ENCODE measurements at places on chromosomes 2 and 18.

GRCh38 chr2:176405477-176405876 is 136.2 kb downstream of the MTX2 start:
- DNase-seq: no peak

DNA sequence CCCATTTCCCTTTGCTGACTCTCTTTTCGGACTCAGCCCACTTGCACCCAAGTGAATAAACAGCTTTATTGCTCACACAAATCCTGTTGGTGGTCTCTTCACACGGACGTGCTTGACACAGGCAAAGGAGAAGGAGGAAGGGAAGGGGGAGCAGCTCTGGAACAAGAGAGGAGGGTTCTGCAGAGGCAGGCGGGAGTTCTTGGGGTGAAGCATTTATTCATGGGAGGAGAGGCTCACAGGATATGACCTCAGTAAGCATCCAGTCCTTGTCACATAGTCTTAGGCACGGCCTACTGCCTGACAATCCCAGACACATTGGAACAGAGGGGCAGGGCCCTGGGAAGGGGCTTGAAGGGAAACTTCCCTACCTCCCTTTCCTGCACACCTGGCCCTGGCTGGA is 171.7 kb upstream of the HS6ST1 start:
- no peak for DNase-seq

DNA sequence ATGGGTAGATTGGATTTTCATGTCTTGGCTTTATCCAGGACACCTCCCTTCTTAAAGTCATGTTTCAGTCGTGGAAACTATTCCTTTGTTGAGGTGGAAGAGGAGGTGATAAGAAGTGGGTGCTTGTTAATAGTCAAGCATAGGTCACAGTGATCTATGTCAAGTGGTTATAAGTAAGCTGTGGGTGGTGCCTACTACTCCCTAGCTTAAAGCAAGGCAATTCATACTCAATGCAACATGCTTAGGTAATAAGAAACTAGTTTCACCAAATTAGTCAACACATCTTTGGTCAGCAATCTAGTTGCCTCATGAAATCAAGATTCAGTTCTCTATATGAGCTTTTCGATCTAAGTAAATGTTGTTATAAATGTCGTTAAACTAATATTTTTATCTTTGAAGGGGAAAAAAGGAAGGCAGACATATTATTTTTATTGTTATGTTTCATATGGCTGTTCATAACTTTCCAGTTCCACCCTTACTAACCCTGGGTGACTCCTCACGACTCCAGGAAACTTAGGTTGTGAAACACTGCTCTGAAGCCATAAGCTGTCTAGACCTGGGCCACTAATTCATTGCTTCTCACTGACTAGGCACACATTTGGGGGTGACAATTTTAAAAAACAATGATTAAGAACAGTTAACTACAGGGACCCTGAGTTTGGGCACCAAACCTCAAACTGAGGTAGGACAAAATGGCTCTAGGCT is 5.8 kb upstream of the ABCB11 start:
- no peak for DNase-seq

DNA sequence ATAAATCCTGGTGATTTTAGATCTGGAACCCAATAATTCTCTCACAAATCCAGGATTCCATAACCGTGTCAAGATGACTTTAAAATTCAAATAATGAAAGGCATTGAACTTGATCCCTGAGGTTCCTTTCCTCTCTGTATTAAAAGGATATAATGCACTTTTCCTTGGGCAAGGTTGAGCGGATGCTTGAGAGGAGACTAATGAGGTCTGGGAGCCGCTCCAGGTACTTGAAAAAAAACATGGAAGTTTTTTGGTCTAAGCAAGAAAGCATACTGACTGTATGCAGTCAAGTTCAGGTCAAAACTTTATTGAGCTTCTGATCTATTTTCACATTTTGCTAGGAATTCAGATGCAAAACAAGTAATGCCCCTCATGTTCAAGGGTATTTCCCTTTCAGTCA is 318.5 kb downstream of the RAD51AP2 start:
- DNase-seq: no peak

GRCh38 chr2:48419884-48420511 is 110.0 kb upstream of the STON1 start:
- DNase-seq: no peak

GRCh38 chr2:196131384-196131937 is 39.9 kb downstream of the STK17B start:
- no peak for DNase-seq

- no peak for DNase-seq
Measured at GRCh38 chr2:47310801-47311560, 92.0 kb upstream of the MSH2 start.

DNA sequence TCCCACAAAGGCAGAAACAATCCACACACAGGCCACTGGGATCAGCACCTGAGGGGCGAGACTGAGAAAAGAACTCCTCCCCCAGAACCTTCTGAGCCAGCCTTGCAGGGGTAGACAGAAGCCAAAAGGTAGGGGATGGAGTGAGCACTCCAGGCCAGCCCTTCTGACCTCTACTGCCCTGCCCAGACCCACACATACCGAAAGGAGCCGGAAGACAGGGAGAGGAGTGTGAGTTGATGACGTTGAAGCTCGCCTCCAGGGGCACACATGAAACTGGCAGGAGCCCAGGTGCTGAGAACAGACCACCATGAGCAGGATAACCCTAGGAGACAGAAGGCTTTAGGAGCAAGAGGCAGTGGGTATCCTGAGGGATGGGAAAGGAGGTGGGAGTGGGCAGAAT is 1.8 kb downstream of the SLC23A3 start:
- DNase-seq: no peak

Measured in HuH-7.5 (cell line).